M059J (cell line): ENCODE measurements at places on chromosomes 4 and X. TPM values are rescaled to one million over a fixed set of nuclear protein-coding genes. Genes with fewer than 3 reads are reported as not detected.

Gene ATP5ME
- 157 and 216 TPM in 2 replicates for total RNA-seq

Gene SLC9B1
- total RNA-seq, result not detected in 2 replicates

Gene GAGE12E
- total RNA-seq, result not detected in 2 replicates

Gene TMPRSS11B
- total RNA-seq, result not detected in 2 replicates

Gene BMP3
- total RNA-seq, result not detected in 2 replicates

Gene SUPT20HL1
- not detected in 2 replicates for total RNA-seq

Gene NHSL2
- 0.05 and 0.20 TPM in 2 replicates for total RNA-seq

Gene CORIN
- 0.05 TPM in 2 replicates for total RNA-seq

Gene HERC5
- total RNA-seq, result 44.4 and 59.8 TPM in 2 replicates

Gene C1QTNF7
- not detected in 2 replicates for total RNA-seq

Gene ELOVL6
- 9.9 and 15.6 TPM in 2 replicates for total RNA-seq

Gene ABCE1
- 112 and 134 TPM in 2 replicates for total RNA-seq

Gene TMPRSS11F
- total RNA-seq, result not detected in 2 replicates

Gene BEX1
- total RNA-seq, result 561 and 726 TPM in 2 replicates

Gene UGT8
- total RNA-seq, result 0.10 and 0.39 TPM in 2 replicates

Gene PNMA5
- total RNA-seq, result not detected in 2 replicates

Gene ODAM
- not detected in 2 replicates for total RNA-seq

Gene ARHGAP24
- 7.9 and 14.2 TPM in 2 replicates for total RNA-seq

Gene HGFAC
- not detected in 2 replicates for total RNA-seq

Gene LONRF3
- 5.6 and 8.7 TPM in 2 replicates for total RNA-seq

Gene OPRPN
- total RNA-seq, result not detected in 2 replicates

Gene NR3C2
- 0.15 and 0.20 TPM in 2 replicates for total RNA-seq

Gene TMEM255A
- total RNA-seq, result 1.9 and 2.6 TPM in 2 replicates

Gene HHIP
- total RNA-seq, result 0.17 and 2.8 TPM in 2 replicates

Gene BTK
- total RNA-seq, result 0.05 TPM in 1 of 2 replicates, not detected in the other

Gene GAB3
- total RNA-seq, result 6.0 and 15.6 TPM in 2 replicates

Gene SPIN2A
- not detected in 2 replicates for total RNA-seq

Gene ALPK1
- 9.7 and 12.0 TPM in 2 replicates for total RNA-seq

Gene PRKG2
- total RNA-seq, result 0.76 and 1.1 TPM in 2 replicates

Gene PABPC4L
- 1.8 and 1.9 TPM in 2 replicates for total RNA-seq
